Fibroblast of skin of right biceps (primary cell): ENCODE measurements at places on chromosomes 11 and 22.

GRCh38 chr11:78226684-78227680, 38.3 kb downstream of the USP35 start:
- no peak for DNase-seq

GRCh38 chr11:2952290-2952689, 23.1 kb upstream of the PHLDA2 start:
- no peak for DNase-seq

- no peak for DNase-seq
Measured at GRCh38 chr11:6237266-6237665, 1.6 kb upstream of the CNGA4 start.

DNA sequence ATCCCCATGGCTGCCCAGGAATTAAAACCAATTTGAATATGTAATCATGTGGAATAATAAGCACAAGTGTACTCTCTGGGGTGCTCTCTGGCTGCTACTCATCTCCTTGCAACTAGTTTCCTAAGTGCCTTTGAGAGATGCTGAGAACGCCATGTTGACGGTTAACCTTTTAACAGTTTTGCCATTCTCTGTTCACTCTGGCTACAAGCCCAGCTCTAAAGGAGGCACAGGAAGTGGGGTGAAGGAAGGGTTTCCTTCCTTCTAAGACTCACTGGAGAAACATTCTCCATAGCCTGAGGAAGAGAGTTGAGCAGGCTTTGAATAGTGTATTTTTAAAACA, 122.0 kb upstream of the ZC3H12C start:
- peak; percentile 80 for DNase-seq

GRCh38 chr11:74770456-74770855, 21.8 kb downstream of the RNF169 start:
- DNase-seq: no peak

GRCh38 chr11:127733552-127733951, 733.0 kb upstream of the KIRREL3 start:
- DNase-seq: no peak

GRCh38 chr11:85182441-85183387, 444.4 kb downstream of the DLG2 start:
- DNase-seq: peak; percentile 41
